Sigmoid colon (tissue), 7 donors: ENCODE measurements at places on chromosomes 12 and 14. TPM values are rescaled to one million over a fixed set of nuclear protein-coding genes. Genes with fewer than 3 reads are reported as not detected.

Gene IL31
- total RNA-seq: not detected

Gene SLC24A4
- 1.4 TPM for total RNA-seq

Gene ACTR10
- total RNA-seq: 67.1 TPM

Gene MARK3
- total RNA-seq: 72.7 TPM

Gene SMIM41
- total RNA-seq: 0.41 TPM

Gene CCDC175
- not detected for total RNA-seq

Gene RNASE4
- 50.7 TPM for total RNA-seq

Gene UNG
- total RNA-seq: 17.1 TPM

Gene HECTD4
- 30.3 TPM for total RNA-seq

Gene RNF212B
- not detected for total RNA-seq

Gene KLRB1
- 0.49 TPM for total RNA-seq

Gene FGF6
- not detected for total RNA-seq

Gene SLC8B1
- 13.6 TPM for total RNA-seq

Gene GALNT8
- total RNA-seq: 1.3 TPM

Gene LBHD2
- not detected for total RNA-seq

Gene SERPINA9
- total RNA-seq: not detected

Gene NAB2
- total RNA-seq: 26.6 TPM

Gene TPH2
- 0.36 TPM for total RNA-seq

Gene INSM2
- total RNA-seq: not detected

Gene KCNH5
- total RNA-seq: 0.36 TPM

Gene RASAL1
- total RNA-seq: not detected

Gene KRT83
- total RNA-seq: not detected

Gene MGST1
- total RNA-seq: 77.5 TPM
